ENCODE measurements at places on chromosomes 6 and 20.

- H3K27me3 ChIP-seq, result peaks cover 8% of the 10 kb centered on the region
- no peak overlapping the region for H3K4me3 ChIP-seq
- DNase-seq, result no peak
- no peak overlapping the region for H3K27ac ChIP-seq
- H3K36me3 ChIP-seq, result no peaks in the 10 kb centered on the region
- H3K4me1 ChIP-seq, result no peaks in the 10 kb centered on the region
These were observed 635.3 kb downstream of the UTRN start for GRCh38 chr6:144920391-144920961.

GRCh38 chr20:846894-847278 lies 13.4 kb downstream of the FAM110A start:
- peaks cover 60% of the 10 kb centered on the region for H3K4me1 ChIP-seq

GRCh38 chr20:41587956-41588355 lies 30.2 kb downstream of the CHD6 start:
- H3K27me3 ChIP-seq, result no peaks in the 10 kb centered on the region
- H3K27ac ChIP-seq, result no peak overlapping the region
- peaks cover 6% of the 10 kb centered on the region for H3K36me3 ChIP-seq

DNA sequence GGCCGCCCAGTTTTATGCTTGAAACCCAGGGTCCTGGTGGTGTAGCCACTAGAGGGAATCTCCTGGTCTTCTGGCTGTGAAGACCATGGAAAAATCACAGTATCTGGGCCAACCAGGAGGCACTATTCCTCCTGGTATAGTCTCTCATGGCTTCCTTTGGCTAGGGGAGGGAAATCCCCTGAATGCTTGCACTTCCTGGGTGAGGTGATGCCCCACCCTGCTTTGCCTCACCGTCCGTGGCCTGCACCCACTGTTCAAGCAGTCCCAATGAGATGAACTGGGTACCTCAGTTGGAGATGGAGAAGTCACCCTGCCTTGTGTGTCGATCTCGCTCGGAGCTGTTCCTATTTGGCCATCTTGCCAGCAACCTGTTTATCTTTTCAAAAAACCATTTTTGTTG lies 10.1 kb upstream of the ZNF337 start:
- no peaks in the 10 kb centered on the region for H3K27me3 ChIP-seq
- no peak for DNase-seq
- peak overlapping the region; percentile 30 for H3K27ac ChIP-seq

DNA sequence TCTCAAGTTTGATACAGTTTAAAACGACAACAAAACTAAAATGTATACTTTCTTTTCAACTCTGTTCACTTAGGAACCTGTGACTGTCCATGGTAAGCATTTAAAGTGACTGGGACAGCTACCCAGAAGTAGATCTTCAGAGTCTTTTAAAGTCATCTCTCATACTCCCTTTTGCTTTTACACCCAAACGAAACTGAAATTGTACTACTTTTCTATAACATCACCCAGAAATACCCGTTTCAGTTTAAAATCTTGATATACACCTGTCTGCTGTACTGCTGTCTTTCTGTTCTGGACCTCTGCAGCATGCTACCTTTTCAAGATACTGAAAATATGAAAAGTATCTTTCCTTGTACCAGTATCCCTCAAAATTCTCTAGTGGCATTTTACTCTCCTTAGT lies 170.4 kb upstream of the THEMIS start:
- H3K36me3 ChIP-seq, result peaks cover 7% of the 10 kb centered on the region
- DNase-seq, result no peak
- H3K27me3 ChIP-seq, result no peaks in the 10 kb centered on the region
- peaks cover 5% of the 10 kb centered on the region for H3K4me1 ChIP-seq
- no peak overlapping the region for H3K4me3 ChIP-seq

DNA sequence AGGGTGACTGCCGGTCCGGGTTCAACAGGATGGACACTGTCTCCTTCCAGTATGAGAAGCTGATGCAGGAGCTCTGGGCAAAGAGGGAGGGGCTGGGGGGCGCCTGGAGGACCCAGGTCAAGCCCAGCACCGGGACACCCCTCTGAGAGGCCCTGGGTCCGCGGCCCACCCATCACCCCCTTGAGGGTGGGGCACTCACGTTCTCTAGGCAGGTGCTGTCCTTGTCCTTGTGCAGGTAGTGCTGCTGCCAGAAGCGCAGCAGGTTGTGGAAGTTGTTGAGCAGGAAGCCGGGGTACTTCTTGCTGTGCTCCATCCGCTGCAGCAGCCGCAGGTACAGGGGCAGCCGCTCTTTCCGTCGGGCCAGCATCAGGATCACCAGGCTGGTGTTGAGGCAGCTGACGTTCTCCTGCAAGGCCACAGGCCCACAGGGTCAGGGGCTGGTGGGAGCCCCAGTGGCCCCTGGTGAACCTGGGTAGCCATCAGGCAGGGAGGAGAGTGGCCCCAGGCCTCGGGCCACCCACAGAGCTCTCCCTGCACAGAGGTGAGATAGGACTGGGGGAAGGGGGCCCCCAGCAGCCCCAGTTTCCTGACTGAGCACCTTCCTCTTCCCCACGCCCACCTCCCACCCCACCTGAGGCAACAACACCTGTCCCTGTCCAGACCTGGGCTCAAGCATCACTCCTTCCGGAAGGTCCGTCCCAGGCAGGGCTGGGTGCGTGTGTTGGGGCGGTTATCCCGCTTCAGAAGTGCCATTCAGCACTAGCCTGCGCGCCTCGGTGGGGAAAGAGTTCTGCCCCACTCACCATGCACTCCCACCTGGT lies 47.8 kb downstream of the MYH7B start:
- peaks cover 28% of the 10 kb centered on the region for H3K36me3 ChIP-seq
- H3K27me3 ChIP-seq, result no peaks in the 10 kb centered on the region
- H3K4me3 ChIP-seq, result no peak overlapping the region
- DNase-seq, result no peak
- peak overlapping the region; percentile 68 for H3K27ac ChIP-seq
- peaks cover 6% of the 10 kb centered on the region for H3K4me1 ChIP-seq

GRCh38 chr20:49599746-49600113 lies 31.8 kb upstream of the PTGIS start:
- no peak overlapping the region for H3K4me3 ChIP-seq
- peaks cover 16% of the 10 kb centered on the region for H3K4me1 ChIP-seq
- H3K27me3 ChIP-seq, result no peaks in the 10 kb centered on the region
- DNase-seq, result no peak
- no peaks in the 10 kb centered on the region for H3K36me3 ChIP-seq
- H3K27ac ChIP-seq, result no peak overlapping the region

GRCh38 chr6:161359618-161359945 lies 85.7 kb upstream of the AGPAT4 start:
- no peak overlapping the region for H3K27ac ChIP-seq
- peaks cover 2% of the 10 kb centered on the region for H3K36me3 ChIP-seq
- H3K4me3 ChIP-seq, result no peak overlapping the region
- DNase-seq, result no peak

- DNase-seq, result no peak
- no peak overlapping the region for H3K4me3 ChIP-seq
- peaks cover 16% of the 10 kb centered on the region for H3K4me1 ChIP-seq
- no peaks in the 10 kb centered on the region for H3K36me3 ChIP-seq
- no peaks in the 10 kb centered on the region for H3K27me3 ChIP-seq
- no peak overlapping the region for H3K27ac ChIP-seq
These were observed 64.2 kb downstream of the SGK1 start for GRCh38 chr6:134253681-134254080.

DNA sequence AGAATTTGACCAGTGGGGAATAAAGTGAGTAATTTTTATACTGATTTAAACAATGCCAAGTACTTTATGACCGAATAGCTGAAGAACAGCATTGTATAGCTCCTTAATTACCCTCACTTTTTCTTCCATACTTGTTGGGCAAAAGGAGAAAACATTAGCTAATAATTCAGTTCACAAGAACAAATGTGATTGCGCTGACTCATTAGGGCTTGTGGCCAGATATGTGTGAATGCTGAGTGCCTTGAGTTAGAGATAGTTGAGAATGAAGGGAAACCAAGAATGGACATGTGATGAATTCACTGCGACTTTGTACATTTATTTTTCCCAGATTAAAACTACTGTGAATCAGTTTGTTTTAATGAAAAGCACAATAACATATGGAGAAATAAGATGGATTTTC lies 669.4 kb downstream of the TFAP2A start:
- no peak overlapping the region for H3K4me3 ChIP-seq
- no peak for DNase-seq
- H3K4me1 ChIP-seq, result no peaks in the 10 kb centered on the region
- H3K36me3 ChIP-seq, result no peaks in the 10 kb centered on the region

GRCh38 chr6:36196113-36196879 lies at the start of gene BRPF3:
Gene BRPF3, plus strand, starts transcription at chr6:36196744. Its CDS starts 3,579 bp downstream, at chr6:36200323.
- no peaks in the 10 kb centered on the region for H3K27me3 ChIP-seq
- H3K4me3 ChIP-seq, result peak within 1 kb of the TSS; percentile 85
- H3K27ac ChIP-seq, result peak within 1 kb of the TSS; percentile 81
- peak; percentile 65 for DNase-seq

- no peak overlapping the region for H3K4me3 ChIP-seq
- H3K36me3 ChIP-seq, result no peaks in the 10 kb centered on the region
- DNase-seq, result no peak
- no peaks in the 10 kb centered on the region for H3K27me3 ChIP-seq
These were observed 348.2 kb downstream of the TFAP2B start for GRCh38 chr6:51166914-51167313.

- DNase-seq, result no peak
- no peak overlapping the region for H3K4me3 ChIP-seq
- H3K27ac ChIP-seq, result no peak overlapping the region
- H3K27me3 ChIP-seq, result peaks cover 84% of the 10 kb centered on the region
These were observed 4.1 kb upstream of the GPR63 start for GRCh38 chr6:96841345-96841744.

Data from central memory CD8-positive, alpha-beta T cell (primary cell).